ENCODE measurements at places on chromosomes 16 and 17.

GRCh38 chr17:29645515-29646051 lies 22.9 kb upstream of the CORO6 start:
- DNase-seq, result no peak

DNA sequence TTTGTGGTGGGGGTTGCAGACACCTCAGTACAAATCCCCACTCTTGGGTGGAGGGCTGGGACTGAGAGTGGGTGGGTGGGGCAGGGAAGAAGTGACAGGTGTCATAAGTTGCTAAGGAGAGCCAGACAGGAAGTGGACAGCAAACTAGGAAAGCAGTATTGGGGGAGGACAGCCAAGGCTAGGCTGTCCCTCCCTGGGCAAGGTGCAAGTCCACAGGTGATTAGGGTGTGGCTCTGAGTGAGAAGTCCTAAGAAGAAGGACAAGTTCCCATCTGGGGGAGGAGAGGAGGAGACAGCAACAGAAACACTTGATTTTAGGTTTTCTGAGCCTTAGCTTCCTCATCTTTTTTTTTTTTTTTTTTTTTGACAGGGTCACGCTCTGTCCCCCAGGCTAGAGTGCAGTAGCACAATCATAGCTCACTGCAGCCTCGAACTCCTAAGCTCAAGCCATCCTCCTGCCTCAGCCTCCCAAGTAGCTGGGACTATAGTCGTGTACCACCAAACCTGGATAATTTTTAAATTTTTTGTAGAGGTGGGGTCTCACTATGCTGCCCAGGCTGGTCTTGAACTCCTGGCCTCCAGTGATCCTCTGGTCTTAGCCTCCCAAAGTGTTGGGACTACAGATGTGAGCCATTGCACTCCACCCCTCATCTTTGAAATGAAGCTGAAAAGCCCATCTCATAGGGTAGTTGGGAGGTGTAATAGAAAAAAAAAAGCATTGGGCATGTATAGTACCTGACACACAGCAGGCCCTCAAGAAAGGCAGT lies 2.5 kb downstream of the MAPK3 start:
- DNase-seq, result no peak

- DNase-seq, result no peak
Observed at GRCh38 chr17:8360751-8361150, 15.8 kb downstream of the KRABD2 start.

GRCh38 chr16:27291106-27291505 lies 22.5 kb upstream of the NSMCE1 start:
- DNase-seq, result peak; percentile 13

- DNase-seq, result no peak
Observed at GRCh38 chr17:37098152-37098551, 149.4 kb downstream of the AATF start.
